ENCODE measurements at places on chromosomes 3 and 15.

DNA sequence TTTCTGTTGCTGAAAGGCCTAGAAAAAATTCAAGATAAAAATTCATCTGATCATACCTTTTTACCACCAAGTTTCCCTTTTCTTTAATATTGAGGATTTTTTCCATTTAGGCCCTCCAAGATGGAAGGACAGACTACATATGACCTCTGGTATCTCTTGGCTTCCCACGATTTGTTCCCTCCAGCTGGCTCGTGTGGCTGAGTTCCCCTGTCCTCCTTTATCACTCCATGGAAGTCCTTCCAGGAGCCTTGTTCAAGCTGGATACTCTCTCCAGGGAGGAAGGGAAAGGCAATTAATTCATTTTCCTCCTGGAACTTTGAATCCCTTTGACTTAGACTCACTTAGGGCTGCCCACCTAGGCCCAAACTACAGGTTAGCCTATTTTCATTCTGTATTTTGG, 110.6 kb downstream of the CFAP44 start:
- no peak for DNase-seq

DNA sequence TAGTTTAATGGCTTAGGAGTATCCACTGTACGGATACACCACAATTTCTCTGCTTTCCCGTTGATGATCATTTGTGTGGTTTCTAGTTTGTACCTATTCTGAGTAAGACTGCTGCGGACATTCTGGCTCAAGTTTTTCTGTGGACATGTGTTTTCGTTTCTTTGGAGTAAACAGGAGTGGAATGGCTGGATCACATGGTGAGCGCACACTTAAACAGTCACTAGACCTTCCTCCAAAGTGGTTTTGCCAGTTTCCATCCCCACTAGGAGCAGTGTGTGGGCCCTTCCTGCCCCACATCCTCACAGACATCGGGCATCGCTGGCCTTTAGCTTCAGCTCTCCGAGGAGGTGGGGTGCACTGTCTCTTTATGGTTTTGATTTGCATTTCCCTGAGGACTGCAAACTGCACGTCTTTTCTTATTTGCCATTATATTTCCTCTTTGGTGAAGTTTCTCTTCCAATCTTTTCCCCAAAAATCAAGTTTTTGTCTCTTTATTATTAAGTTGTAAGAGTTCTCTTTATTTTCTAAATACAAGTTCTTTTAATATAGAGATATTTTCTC, 94.1 kb downstream of the VGLL4 start:
- DNase-seq, result no peak

- no peak for DNase-seq
Measured at GRCh38 chr15:64691896-64692565, 83.4 kb downstream of the RBPMS2 start.

DNA sequence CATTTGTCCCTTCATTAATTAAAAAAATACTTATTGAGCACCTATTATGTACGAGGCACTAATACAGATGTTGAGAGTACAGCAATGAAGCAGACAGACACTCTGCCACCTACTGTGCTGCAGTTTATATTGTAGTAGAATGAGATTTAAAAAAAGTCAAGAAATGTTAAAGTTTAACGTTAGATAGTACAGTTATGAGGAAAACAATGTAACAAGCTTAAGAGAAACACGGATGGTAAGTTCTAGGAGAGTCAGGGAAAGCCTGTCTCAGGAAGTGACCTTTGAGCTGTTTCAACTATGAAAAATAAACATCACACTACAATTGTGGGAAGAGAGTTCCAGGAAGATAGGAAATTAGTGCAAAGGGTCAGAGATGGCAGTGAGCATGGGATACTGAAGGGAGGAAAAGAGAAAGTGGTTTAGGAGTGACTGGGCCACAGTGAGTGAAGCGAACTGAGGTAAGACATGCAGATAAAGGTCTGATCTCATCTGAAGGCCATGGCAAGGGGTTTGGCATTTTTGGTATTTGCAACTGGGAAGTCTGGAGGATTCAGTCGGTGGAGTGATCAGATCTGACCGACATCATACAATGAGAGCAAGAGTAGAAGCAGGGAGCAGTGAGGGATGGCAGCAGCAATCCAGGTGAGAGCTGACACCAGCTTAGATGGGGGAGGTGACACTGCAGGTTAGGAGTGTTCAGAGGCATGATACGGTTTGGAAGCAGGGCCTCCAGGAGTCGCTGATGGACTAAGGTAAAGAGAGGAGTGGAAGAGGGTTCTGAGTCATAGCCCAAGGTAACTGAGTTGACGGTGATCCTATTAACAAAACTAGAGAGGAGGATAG, 28.5 kb downstream of the PLSCR4 start:
- DNase-seq, result no peak

- DNase-seq, result no peak
Measured at GRCh38 chr15:63968700-63969099, 77.6 kb downstream of the DAPK2 start.

DNA sequence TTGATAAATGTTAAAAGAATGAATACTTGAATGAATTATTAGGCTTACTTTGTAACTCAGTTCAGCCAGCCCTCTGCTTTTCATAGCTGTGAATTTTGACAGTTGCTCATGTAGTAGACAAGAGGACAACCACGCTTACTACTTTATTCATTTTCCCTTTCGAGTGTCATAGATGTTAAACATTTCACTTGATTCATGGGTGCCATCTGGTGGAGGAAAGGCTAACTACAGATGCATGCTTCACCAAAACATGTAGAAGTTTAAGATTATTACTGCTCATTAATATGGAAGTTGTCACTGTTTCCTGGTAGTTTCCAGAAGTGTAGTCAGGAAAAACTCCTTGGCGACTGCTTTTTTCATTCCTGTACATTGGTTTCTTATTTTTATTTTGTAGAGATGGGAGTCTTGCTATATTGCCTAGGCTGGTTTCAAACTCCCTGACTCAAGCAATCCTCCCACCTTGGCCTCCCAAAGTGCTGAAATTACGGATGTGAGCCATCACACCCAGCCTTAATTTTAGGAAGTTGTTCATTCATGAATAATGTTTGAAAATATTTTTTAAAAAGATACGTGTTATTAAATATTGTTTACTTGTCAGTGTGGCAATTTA, 163.2 kb downstream of the B3GALNT1 start:
- peak; percentile 58 for DNase-seq

Measured in pancreas (tissue), 10 donors.